ENCODE measurements at places on chromosomes 13 and 19.

DNA sequence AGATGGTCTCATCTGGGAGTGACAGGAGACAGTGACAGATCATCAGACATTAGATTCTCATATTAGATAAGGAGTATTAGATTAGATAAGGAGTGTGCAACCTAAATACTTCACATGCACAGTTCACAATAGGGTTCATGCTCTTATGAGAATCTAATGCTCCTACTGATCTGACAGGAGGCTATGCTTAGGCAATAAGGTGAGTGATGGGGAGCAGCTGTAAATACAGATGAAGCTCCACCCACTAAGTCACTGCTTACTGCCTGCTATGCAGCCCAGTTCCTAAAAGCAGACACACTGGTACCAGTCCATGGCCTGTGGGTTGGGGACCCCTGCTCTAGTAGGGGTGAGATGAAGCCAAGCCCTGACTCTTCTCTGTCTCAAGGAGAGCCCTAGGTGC lies 10.0 kb upstream of the IGFL3 start:
- DNase-seq, result no peak

GRCh38 chr19:14843169-14843568 lies 5.6 kb downstream of the OR7A10 start:
- DNase-seq, result no peak

DNA sequence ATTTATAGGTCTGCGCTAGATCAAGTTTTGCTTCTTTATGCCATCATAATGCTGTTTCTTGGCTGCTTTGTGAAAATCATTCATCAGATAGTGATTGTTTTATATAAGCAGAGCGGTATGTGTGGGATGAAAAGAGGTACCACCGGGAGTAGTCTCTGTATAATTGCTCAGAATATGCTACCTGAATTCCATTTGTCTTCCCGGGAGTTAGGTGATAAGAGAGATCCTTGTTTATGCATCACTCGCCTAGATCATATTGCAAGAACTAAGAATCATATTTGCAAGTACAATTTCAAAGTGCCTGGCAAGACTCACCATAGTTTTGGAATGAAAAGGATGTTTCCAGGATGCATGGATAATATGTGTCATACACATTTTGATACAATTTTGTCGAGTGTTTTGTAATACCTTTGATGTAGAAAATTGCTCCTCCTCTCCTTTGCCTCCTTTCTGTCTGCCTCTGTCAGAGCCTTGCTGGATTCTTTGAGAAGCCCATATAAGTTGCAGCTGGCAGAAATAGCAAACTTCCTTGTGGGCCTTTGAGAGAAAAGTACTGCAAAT lies 1306.0 kb upstream of the SLC10A2 start:
- DNase-seq, result no peak

DNA sequence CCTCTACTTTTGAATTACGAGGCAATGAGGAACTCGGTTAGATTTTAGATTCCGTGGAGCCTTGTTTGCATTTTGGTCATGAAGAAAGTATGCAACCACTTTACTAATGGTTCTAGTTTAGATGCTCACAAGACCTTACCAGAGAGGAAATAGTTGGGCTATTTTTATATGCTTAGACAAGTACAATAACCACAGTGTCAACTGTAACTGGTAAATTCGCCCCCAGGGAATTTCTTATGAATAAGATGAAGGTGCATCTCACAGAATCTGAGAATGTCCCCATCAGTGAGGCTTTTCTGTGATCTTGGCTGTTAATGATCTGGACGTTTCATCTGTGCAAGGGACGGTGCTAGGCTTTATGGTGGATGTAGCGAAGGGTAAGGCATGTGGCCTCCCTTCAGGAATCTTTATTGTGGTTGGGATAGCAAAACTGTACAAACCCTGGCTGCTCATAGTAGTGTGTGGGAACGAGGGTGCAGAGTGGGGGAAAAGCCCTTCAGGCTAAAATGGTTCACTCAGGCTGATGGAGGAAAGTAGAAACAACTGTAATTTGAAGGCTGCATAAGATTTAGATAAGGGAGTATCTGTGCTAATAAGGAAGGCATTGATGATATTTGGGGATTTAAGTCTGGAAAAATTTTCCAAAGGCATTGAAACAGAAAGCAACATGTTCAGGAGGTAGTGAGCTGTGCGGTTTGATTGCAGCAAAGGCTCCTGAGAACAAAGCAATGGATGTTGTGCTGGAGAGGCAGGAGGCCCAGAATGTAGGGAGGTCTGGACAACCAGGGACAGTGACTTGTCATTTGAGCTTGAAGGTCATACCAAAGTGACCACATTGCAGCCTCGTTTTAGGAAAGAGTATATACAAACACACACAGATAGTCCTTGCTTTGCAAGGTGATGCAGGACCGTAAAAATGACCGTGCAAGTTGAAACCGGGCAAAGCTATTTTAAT lies 28.4 kb downstream of the UBAC2 start:
- DNase-seq, result no peak
